Stimulated activated CD8-positive, alpha-beta memory T cell treated with anti-CD3 and anti-CD28 coated beads, Interleukin-7, amount 100 ng/mL, for 4 hours (primary cell): ENCODE measurements at places on chromosomes 7 and 10.

DNA sequence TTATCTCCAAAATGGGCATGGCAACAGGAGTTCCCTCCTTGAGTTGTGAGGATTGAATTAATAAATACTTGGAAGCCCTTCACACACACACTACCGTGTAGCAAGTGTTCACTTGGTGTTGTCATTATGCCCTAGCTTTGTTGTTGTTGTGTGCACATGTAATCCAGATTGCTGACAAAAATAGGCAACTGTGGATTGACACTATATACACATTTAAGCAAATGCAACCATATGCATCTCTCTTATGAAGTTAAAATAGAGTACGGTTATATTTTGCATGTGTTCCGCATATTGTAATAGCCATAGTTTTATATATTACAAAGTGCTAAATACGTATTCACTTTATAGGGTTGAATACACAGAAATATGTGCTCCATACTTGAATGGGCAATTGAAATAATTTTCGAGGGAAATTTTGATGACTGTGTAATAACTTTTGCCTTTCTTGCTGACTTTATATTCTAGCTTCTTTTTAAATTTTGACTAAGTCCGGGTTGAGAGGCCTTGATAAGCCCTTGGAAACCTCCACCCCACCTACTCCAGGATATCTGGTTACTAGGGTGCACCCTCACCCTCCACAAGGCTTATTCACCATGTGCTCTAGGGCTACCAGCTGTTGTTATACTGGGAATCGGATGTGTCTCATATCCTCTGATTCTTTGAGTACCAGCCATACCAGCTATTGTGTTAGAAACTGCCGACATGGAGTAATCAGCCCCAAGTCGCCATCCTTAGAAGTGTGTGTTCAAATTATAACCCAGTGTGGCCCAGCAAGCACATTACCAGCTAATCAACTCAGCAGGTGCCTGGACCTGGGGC lies 265.0 kb downstream of the CAMK1D start:
- DNase-seq: no peak

- no peak for DNase-seq
Measured at GRCh38 chr7:35630024-35630972, 64.6 kb downstream of the HERPUD2 start.

GRCh38 chr10:96496281-96496925 lies 17.3 kb downstream of the TLL2 start:
- no peak for DNase-seq

- no peak for DNase-seq
Measured at GRCh38 chr7:69412331-69413146, 185.7 kb upstream of the AUTS2 start.

DNA sequence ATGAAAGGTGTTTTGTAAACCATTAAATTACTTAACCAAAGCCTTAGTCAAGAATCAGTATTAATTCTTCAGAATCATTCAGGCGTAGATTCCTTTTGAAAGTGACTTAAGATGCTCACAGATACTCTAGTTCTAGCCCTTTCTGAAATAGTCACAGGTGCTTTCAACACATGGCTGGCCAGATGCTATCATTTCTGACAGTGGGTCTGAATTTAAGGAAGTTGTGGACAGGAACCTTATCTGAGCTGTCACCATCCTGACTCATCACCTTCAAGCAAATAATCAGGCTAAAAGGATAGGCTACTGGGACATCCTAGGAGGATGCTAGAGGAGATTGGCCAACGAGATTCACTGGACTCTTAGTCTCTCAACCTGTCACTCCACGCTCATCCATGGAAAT lies 501.5 kb downstream of the LRMDA start:
- no peak for DNase-seq

GRCh38 chr10:33010132-33011037 lies 52.4 kb upstream of the ITGB1 start:
- DNase-seq: no peak

DNA sequence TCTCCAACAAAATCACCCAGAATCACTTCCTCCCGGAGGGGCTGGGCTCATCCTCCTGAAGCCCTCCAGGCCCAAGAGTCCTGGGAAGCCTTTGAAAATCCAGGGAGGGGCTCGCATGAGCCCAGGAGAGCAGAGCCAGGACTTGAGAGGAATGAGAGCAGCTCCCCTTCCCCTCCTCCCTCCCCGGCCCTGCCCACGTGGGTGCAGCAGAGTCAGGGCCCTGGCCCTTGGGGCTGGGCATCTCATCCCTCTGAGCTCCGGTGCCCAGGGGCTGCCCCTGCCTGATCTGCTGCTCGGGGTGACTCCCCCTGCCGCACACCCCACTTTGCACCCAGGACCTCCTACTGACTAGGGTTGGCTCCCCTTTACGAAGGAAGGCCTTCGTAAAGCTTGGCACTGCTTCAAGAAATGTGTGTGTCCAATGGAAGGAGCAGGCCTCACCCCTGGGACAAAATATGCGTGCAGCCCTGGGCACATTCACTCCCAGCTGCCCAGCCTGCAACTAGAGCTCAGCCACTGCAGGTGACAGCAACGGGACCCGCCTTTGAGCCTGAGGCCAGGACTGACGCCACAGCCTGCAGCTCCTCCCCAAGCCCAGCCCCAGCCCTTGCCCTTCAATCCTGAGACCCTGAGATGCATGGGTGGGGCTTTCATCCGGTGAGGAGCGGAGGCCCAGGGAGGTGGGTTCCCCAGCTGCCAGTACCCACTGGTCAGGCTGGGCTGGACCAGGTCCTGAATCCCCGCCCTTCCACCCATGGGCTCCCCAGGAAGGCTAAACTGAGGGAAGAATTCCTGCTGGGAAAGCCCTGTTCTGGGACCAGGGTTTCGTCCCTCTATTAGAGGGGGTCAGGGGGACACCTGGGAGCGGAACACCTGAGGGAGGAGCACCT lies 21.8 kb downstream of the PWWP2B start:
- DNase-seq: no peak

DNA sequence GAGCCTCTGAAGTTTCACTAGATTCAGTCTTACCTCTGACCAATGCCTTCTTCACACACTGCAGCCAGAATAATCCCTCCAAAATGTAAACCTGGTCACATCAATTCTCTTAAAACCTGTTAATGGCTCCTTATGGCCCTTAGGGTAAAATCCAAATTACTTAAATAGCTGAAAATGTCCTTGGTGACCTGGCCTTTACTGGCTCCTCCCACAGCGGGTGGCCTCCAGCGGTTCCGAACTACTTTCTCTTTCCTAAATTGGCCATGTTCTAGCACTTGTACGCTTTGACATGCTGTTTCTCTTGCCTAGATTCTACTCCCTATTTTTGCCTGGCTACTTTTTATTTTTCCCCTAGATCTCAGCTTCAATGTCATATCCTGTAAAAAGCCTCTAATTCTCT lies 36.1 kb downstream of the AGK start:
- no peak for DNase-seq

- DNase-seq: no peak
Measured at GRCh38 chr7:7449055-7449454, 86.6 kb downstream of the COL28A1 start.

DNA sequence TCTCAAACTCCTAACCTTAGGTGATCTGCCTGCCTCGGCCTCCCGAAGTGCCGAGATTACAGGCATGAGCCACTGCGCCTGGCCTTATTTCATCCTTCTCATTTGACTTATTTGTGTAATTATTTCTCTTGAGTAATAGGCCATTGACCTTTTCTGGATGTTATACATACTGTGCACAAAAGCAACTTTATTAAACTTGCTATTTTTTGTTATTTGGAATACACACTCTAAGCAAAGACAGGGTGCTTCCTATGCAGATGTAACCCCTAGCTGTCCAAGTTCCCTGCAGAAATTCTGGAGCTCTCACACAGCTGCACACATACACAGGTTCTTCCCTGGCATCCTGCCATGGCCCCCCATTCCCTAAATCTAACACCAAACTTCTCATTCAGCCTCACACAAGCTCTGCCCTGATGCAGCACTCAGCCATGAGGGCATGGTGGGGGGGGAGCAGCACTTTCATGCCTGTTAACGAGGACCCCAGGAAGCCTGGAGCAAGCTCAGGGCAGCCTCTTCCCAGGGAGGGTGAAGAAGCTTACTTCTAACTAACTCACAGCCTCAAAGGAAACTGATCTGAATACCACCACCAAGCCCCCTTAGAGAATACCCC lies 33.2 kb downstream of the SH3PXD2A start:
- DNase-seq: no peak

DNA sequence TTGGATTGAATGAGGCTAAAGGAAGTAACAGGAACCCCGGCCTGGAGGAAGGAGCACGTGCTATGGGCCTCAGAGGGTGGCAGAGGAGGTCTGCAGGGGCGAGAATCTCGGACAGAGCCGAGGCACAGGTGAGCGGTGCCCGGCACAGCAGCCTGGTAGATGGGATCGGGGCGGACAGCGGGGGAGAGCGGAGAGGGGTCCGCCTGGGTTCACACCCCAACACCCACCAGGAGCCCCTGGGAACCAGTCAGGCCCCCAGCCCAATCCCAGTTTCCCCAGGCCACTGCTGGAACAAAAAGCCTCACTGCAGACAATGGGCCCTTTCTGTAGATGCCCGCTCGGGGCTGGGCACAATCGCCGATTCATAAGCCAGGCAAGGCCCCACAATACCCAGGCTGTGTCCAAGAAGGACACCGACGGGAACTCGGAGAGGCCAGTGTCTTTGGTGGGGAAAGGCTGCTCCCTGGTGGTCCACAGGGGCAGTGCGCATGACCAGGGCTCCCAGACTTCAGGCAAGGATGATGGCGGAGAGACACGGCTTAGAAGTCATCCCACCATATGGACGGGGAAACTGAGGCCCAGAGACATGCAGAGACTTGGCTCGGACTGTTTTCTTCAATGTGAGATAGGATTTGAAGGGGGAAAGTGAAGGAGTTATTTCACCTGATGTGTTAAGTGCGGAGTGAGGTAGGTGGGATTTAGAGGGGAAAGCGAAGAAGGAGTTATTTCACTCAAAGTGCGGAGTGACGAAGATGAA lies 106.9 kb upstream of the GPR26 start:
- peak; percentile 31 for DNase-seq

DNA sequence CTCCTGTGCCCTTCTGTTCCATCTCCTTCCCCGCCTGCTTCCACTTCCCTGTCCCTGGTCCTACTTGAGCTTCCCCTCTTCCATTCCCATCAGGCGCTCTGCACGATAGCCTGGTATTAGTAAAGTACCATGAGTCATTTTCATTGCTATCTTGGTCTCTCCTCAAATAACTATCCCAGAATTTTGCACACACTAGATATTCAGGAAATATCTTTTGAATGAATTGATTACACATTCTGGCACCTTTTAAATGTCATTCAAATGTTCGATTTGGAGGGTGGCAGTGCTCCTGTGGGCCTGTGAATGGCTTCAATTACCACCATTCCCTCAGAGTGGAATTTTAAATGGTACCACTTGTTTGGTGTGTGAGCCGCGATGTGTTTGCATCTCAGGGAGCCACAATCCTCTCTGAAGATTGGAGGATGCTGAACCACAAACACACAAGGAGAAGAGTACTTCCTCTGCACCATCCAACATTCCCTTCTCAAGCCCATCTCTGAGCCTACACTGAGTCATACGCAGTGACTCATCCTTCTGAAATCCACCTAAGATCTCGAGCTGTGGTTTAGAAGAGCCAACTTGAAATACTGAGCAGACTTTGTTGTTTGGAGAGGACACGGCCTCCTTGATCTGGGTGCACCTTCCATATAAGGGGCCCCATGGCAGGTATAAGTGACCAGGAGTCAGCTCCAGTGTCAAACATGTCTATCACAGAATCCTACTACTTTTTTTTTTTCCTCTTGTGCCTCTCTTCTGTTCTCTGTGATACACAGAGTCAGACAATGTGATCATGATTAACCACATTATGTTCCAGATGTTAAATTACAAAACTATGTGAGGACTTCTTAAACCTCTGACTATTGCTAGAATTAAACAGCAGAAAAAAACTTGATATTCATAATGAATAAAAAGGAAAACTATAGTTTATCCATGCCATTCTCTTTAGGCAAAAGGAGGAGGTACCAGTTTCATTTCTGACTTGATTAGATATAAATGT lies 81.9 kb downstream of the BMPER start:
- no peak for DNase-seq

DNA sequence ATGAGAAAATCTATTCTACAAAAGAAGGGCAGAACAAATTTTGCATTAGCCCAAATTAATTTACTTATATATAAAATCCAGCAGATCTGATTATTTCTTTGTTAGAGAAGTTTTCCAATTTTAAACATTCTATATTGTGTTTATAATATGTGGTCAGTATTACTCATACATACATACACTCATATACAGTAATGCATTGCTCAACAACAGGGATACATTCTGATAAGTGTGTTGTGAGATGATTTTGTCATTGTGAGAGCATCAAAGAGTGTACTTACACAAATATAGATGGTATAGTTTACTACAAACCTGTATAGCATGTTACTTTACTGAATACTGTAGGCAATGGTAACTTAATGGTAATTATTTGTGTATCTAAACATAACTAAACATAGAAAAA lies 239.6 kb upstream of the ETV1 start:
- no peak for DNase-seq

DNA sequence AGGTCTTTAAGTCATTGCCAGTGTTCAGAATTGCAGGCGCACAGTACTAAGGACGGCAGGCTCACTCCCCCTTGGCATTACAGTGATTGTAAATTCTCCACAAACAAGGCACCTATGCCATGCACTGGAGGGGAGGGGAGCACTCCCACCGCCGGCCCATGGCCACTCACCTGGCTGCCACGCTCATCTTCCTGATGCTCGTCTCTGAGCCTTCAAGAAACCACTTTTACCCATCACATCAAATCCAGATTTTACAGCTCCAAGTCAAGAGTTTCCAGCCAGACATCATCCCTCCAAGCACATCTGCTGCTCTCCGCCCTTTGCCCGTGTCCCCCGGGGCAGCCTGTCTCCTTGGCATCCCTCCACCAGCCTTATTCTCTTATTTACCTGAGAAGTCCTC lies 350.2 kb upstream of the SHH start:
- DNase-seq: no peak

- DNase-seq: no peak
Measured at GRCh38 chr7:66182920-66183319, 22.2 kb upstream of the TPST1 start.

DNA sequence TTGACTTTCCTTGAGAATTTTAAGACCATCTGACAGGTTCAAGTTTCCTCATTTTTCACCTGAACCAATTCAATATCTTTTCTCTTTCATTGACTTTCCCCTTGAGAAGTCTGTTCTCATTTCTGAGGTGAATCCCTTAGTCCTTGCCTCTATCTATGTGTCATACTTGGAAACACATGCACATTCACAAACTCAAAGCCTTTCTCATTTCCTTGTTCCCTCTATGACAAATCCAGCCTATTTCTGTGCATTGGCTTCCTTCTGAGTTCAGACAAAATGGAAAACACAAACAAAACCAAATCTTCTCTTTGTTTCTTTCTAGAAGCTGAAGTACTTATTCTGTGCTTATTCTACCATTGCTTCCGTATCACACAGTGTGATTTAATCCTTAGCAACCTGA lies 13.8 kb downstream of the PTTG1IP2 start:
- DNase-seq: no peak

DNA sequence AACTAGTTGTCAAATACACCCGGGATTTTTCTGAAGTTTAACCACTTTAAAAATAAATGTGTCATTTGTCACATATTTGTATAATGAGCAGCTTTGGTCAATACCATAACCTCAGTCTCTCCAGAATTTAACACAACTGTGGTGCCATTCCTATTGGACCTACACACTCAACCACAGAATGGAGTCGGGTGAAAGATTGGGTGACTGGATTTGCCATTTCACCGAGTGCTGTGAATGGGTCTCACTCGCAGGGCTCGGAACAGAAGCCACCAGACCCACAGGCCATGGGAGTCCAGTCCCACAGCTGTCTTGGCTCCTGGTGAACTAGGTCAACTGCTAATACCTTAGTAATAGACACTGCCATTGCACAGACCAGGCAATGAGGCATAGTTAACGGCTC lies 298.4 kb downstream of the CCDC3 start:
- no peak for DNase-seq

- no peak for DNase-seq
Measured at GRCh38 chr10:18238870-18239485, 98.8 kb downstream of the CACNB2 start.

- no peak for DNase-seq
Measured at GRCh38 chr7:106979551-106980357, 64.8 kb upstream of the PRKAR2B start.
